GM04504 (cell line): ENCODE measurements at places on chromosomes 3 and 15.
A peak's percentile ranks its signal among the peaks of the same experiment; 100 is the strongest.

GRCh38 chr3:37536840-37537239, 324.8 kb upstream of the CTDSPL start:
- no peak for DNase-seq

GRCh38 chr3:44501971-44502370, 24.5 kb upstream of the ZNF445 start:
- DNase-seq, result no peak

- DNase-seq, result no peak
Measured at GRCh38 chr3:189744235-189744634, 113.0 kb downstream of the TP63 start.

DNA sequence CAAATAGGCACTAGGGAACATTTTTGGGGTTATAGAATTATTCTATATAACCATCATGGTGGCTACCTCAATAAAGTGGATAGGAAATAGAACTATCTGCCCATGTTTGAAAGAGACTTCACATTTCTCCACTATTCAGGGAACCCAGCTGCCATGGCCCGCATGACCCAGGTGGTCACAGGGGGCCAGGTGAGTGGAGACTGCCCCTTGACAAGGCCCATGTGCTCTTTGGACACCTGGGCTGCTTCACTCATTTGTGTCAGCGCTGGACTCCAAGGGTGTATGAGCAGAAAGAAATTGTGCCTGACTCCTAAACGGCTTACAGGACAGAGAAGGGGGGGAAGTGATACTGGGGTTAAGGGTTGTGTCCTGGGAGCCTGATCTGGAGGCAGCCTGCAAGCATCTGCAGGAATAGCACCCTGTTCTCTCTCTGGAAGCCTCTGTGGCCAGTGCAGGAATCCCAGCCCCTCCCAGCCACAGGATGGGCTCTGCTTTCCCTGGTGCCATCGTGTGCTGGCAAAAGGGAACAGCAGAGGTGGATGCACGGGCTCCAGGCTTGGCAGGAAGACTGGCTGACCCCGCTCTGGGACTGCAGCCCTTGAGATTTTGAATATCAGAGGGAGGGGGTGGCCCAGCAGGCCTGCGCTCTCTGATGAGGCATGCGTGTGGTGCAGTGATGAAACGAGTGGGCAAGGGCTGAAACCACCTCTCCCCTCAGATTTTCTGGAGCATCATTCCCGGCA, 9.1 kb upstream of the C3orf22 start:
- DNase-seq, result no peak

DNA sequence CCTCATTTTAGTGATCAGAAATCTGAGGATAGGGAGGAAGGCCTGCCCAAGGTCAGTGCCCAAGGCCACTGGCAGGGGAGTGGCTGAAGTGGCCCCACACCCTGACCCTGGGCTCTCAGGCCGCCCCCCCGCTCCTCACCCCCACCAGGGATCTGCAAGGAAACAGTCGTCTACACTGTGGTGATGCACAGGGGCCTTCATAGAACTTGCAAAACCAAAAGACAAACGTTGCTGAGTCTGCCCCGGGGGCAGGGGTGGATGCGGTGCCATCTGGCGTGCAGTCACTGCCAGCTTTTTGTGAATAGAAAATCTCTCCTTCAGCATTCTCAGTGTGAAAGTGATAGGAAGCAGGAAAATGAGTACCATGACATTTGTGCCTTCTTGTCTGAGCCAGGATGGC, 41.3 kb downstream of the WHAMM start:
- DNase-seq, result no peak

DNA sequence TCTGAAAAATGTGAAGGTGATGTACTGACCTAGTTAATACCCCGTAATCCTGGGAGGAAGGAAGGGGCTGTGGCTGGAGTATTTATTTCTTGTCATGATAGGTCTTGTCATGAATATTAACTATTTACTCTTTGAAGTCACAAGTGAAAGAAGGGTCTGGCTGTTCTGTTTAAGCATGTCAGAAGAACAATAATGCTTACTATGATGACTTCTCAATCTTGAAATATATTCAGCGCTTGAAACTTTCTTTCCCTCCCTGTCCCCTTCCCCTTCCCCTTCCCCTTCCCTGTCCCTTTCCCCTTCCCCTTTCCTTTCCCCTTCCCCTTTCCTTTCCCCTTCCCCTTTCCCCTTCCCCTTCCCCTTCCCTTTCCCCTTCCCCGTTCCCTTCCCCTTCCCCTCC, 153.9 kb downstream of the PPM1L start:
- DNase-seq, result no peak

- peak; percentile 19 for DNase-seq
Measured at GRCh38 chr3:106068795-106069194, 200.0 kb upstream of the CBLB start.

GRCh38 chr3:29609328-29609811, 328.5 kb downstream of the RBMS3 start:
- DNase-seq, result no peak

DNA sequence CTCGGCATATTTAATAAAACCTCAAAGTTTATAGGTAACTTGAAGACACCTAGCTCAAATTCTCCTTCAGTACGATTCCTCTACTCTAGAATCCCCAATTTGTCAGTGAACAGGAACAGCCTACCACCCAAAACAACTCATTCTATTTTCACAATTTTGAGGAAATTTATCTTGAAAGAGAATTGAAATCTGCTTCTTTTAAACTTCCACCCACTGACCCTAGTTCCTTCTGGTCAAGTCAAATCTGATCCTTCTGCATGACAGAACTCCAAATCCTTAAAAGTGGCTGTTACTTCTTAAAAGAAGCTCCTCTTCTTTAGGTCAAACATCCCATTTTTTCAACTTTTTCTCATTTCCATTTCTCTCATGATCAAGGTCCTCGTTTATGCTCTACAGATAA, 4.4 kb downstream of the GABPB1 start:
- no peak for DNase-seq

GRCh38 chr15:76930831-76931396, 635 bp upstream of the RCN2 start:
- DNase-seq, result no peak

GRCh38 chr3:99578339-99578970, 59.9 kb upstream of the COL8A1 start:
- DNase-seq, result no peak

- no peak for DNase-seq
Measured at GRCh38 chr3:160472344-160472743, 22.8 kb upstream of the TRIM59 start.

DNA sequence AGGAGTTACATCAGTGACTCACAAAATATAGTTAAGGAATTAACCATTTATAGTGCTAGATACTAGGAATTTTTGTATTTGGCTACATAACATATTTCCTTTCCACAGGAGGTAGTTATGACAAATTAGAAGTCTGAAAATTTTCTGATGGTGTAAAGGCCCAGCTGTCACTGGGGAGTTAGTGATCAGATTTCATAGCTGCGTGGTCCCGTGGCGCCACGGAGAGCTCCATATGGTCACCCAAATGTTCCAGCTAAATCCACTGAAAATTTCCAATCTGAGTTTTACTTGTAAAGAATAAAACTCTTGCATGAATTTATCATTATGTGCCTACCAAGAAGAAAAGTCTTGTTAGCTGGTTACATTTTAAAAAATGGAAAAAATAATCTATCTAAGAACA, 368.9 kb upstream of the PLSCR5 start:
- no peak for DNase-seq

DNA sequence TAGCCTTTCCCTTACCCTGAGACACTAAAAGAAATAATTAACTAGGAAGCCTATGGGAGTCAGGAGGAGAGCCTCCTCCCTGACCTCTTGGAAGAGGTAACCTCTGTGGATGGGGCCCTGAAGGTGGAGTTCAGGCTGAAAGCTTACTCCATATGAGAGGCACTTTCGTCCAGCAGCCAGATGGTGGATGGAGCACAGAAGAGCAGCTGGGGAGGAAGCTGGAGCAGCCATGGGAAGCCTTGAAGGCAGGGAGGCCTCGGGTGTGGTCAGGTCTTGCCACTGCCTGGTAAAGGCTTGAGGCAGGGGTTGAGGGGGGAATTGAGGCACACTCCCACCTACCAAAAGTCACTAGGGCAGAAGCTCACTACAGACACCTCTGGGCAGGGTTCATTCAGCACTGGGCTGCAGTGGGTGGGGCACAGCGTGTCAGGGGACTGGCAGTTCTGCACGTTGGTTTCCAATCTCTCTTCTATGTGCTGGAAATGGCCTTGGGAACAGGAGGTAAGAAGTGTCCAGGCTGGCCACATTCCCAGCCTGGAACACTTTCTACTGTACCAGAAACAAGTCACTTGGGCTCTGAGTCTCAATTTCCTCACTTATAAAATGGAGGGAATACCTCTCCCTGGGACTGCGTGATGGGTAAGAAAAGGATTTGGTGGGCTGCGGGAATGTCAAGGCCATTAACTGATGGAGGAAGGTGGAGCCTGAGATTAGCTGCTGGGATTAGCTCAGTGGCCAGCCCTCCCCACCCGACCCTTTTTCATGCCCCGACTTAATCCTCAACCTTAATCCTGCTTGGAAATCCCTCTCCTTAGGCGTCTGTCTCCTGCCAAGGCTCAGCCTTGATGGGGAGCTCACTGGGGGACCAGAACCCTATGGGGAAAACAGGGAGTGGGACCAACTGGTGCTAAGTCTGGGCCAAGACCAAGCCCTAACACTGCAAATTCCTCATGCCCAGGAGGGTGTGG, 5.4 kb downstream of the PCBP4 start:
- no peak for DNase-seq

DNA sequence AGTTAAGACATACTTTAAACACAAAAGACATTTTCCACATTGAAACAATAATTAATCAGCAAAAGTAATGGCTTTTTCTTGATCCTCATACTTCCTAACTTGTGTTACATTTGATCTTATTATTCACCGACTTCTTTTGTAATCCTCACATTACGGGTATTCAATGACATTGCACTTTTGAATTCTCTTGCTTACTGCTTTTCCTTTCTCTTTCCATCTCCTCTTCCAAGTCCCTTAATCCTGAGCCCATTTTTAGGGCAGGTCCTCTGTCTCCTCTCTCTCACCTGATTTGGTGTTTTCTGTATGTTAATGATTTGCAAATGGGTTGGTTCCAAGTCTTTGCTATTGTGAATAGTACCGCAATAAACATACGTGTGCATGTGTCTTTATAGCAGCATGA, 48.5 kb upstream of the RAP2B start:
- DNase-seq, result no peak

- DNase-seq, result no peak
Measured at GRCh38 chr15:39031596-39031995, 467.0 kb upstream of the RASGRP1 start.

DNA sequence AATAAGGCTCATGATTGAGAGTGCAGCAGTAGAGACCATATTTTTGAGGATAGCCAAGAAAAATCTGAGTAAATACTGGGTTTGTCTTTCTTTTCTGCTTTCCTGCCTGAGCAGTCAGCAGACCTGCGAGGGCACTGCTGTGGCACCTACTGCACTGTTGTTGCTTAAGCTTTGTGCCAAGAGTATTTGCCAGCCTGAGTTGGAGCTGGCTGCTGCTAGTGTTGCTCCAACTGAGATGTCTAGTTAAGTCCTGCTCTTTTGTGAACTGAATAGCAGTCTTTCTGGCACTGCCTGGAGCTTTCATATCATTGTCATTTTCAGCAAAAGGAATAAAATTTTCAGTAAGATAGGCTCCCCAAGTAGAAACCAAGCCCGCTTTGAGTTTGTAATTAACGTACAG, 214.5 kb upstream of the P2RY1 start:
- no peak for DNase-seq

DNA sequence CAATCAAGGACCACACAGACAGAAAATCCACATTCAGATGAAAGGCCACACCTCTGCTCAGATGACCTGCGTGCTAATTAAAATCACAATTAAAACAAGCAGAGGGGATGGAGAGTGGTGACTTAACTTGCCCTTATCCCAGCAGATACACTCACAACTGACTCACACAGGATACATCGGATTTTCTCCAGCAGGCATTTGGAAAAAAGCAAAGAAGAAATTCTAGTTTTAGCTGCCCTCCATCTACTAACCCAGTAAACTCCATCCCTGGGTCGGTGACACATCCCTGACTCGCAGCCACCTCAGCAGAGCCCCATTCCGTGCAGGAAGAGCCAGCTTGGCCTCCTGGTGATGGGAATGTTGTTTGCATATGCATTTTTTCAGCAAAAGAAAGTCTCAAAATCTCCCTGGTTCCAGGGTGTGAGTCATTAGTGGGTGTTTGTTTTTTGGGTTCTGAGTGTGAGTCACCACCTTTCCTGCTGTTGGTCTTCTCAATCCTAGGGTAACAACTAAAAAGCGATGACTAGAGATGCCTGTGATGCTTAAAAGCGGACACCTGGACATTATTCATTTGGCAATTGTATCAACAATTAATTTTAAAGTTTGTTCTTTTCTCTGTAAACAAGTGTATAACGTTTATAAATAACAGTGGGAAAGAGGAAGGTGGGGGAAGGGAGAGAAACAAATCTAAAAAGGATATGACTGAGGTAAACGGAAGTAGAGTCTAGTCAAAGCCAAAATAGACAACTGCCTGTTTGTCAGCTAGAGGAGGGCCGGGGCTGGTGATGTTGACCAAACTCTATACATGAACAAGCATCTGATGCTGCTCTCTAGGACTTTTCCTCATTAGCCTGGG, 49.8 kb upstream of the SLC4A7 start:
- DNase-seq, result peak; percentile 99

DNA sequence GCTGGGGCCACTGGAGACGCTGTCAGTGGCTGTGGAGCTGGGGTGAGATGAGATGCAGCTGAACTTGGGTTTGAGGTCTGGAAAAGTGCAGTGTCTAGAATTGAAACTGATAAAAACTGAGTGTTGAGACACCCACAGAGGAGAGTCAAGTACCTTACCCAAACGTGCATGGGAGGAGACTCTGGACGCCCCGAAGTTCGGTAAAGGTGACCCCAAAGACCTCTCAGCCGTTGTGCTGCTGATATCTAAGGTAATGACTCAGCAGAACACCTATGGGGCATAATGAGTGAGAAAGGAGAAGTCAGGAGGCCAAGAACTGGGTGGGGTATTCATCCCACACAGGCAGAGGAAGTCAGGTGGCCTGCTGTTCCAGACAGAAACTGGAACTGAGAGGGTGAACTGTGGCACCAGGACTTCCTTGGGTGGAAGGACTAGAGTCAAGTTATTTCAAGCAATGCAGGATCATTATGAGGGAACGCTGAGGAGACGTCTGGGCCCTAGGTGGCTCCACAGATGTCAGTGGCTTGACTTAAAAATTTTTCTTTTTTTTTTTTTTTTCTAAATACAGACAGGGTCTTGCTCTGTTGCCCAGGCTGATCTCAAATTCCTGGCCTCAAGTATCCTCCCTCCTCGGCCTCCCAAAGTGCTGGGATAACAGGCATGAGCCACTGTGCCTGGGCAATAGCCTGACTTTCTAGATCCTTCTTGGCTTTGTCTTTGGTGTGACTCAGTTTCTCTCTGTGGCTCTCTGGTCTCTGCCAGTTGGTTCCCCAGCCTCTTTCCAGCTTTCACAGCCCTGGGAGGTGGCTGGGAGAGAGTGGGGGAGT, 67.6 kb upstream of the GCNT3 start:
- DNase-seq, result no peak

- no peak for DNase-seq
Measured at GRCh38 chr3:74055061-74055460, 430.3 kb upstream of the PDZRN3 start.
